Suprapubic skin (tissue), 4 donors: ENCODE measurements at places on chromosomes 5 and 9.

DNA sequence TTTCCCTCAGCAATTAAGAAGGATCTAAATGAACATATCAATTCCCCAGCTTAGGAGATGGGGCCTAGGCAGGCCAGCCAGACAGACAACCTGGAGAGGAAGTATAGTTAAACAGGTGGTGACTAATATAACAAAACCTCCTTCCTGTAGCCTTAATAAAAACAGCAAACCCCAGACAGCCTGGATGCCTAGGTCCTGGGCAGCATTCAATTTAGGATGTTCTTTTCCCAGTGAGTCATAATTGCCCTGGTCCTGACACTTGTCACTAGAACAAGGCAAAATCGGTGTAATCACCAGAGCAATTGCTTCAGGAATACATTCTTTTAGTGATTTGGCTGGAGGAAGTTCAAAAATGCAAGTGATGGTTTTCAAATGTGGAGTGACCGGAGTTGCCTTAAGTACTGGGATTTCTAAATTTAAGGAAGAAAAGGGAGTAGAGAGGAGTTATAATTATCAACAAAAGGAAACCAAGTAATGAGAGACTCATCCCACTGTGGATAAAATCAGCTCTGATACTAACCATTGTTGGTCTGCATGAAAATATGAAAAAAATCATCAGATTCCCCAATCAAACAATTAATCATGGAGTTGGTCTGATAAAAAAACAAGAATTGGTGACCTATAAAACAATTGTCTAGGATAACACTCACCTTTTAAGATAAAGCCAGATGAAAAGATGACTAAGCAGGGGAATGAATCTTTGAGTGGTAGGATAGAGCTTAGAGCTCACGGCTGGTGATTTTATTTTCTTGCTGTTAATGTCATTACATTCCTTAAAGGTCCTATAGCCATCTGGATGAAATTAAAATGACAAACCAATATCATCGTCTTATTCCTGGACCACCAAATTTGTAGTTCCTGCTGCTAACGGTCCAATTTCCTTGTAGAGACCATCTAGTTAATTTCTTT, 39.0 kb upstream of the TARS1 start:
- DNase-seq, result no peak

DNA sequence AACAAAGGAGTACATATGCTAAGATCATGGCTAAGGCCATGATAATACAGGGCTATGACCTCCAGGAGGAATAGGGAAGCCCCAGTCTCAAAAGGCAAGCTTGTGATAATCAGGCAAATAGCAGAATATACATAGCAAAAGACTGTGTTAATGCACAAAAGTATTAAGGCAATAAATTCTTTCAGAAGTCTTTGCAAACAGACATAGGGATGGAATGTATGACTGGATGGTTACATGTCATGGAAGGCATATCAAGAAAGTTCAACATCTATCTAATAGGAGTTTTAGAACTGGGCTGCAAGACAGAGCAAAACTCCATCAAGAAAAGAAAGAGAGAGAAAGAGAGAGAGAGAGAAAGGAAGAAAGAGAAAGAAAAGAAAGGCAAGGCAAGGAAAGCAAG, 264.5 kb upstream of the CDH6 start:
- no peak for DNase-seq

DNA sequence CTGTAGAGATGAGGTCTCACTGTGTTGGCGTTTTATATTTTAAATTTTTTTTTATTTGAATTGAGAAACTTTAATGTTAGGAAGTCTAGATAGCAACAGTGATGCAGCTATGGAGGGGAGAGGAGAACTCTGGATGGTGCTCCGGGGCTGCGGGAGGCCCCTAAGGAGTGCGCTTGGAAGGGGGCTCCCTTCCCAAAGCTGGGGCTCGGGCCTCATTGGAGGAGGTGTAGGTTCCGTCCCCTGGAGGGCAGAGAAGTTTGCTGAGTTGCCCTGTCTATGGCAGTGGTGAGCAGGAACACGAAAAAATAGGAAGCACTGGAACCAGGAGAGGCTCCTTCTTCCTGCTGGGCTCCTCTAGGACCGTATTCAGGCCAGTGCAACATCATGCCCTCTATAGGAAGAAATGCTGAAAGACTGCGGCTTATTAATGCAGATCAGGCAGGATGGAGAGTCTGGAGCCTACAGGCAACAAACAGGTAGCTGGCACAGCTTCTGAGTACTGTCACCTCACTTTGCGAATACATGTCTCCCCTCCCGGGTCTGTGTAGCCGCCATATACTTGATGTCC, 16.1 kb downstream of the AHRR start:
- no peak for DNase-seq

- no peak for DNase-seq
Measured at GRCh38 chr5:76163111-76163628, 80.0 kb downstream of the SV2C start.

DNA sequence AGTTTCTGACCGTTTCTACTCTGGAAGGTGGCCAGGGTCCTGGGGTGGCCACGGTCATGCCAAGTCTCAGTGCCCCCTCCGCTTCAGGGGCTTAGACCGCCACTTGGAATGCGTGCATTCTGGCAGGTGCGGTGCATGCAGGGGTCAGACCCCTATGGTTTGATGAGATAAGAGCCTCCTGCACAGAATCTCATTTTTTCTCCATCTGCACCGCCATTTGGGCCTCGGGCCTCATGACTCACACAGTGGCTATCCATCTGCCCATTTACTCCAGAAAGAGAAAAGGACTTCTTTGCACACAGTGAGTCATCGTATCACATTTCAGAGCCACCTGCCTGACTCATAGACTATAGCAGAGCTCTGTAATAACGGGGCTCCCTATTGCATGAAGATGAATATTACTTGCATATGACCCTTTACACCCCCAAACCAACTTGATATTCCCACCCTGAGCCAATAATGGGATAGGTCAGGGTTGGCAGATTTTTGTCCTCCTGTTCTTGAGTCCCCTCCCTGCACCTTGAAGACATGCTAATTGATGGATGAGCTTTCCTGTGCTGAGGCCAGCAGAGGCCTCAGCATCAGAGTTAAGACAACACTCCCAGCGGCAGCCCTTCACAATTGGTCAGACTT, 157.4 kb downstream of the NR3C1 start:
- no peak for DNase-seq

DNA sequence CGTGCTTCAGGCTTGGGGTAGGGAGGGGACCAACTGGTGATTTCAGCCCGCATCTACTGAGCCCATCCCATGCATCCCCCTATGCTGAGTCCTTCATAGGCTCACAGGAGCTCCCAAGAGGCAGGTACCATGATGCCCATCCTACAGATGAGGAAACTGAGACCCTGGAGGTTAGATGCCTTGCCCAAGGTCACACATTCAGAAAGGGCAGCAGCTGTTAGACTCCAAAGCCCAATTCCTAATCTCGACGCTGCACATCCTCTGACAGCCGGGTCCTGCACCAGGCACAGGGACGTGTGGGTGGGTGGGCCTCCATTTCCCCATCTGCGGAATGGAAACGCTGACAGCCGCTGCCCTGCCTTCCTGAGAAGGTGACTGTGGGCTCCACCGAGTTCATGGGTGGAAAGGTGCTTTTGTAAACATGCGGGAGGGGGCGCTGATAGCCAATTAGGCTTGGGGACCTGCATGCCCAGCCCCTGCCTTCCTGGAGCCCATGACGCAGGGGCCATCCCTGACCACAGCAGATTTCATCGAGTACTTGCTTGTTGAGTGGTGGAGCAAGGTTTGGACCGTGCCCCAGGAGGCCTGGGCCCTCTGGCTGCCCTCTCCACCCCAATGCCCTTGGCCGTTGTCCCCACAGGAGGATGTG, 2.2 kb downstream of the DNM1 start:
- no peak for DNase-seq

DNA sequence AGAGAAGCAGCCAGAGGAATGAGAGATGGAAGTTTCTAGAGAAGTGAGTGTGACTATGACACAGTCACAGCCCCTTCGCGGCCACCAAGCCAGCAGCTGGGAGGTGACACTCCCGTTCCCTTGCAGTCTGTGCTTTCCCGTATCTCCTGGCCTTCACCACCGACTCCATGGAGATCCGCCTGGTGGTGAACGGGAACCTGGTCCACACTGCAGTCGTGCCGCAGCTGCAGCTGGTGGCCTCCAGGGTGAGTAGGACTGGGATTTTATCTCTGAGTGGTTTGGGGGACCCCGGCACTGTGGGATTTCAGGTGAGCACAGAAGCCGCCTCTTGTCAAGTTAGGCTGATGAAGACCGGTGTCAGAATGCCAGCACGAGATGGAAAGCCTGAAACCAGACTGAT, 12.1 kb upstream of the SLC2A8 start:
- peak; percentile 53 for DNase-seq

DNA sequence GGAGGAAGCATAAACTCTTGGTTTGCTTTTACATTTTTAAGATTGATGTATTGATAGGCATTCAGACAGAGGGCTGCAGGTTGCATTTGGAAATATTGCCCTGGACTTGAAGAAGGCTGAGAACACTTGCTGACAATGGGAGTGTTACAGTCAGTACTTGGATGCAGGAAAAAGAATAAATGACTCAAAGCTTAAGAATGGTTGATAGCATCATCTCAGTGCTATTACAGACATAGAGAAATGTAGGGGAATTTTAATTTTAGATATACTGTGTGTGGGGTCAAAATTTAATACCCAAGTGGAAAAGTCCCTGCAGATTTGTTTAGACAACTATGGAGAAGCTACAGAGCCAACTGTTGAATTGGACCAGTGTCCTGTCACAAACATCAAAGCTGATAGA, 101.1 kb downstream of the ISL1 start:
- no peak for DNase-seq
